ENCODE measurements at places on chromosomes 12 and 14.

- peak; percentile 82 for DNase-seq
Observed at GRCh38 chr14:51547260-51547659, 104.5 kb upstream of the FRMD6 start.

- no peak for DNase-seq
Observed at GRCh38 chr12:1864456-1864855, 44.1 kb downstream of the LRTM2 start.

DNA sequence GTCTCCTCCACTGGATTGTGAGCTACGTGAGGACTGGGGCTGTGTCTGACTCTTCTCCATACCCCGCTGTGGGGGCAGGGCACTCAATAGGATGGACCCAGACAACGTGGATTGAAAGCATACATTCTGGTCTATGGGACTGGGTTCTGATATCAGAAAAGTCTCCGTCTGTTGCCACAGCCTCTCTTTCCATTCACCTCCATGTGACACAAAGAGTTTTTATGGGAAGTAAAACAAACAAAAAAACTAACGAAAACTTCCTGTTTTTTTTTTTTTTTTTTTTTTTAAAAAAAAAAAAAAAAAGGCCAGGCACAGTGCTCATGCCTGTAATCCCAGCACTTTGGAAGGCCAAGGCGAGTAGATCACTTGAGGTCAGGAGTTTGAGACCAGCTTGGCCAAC lies 44.7 kb downstream of the SLC8A3 start:
- DNase-seq, result no peak

DNA sequence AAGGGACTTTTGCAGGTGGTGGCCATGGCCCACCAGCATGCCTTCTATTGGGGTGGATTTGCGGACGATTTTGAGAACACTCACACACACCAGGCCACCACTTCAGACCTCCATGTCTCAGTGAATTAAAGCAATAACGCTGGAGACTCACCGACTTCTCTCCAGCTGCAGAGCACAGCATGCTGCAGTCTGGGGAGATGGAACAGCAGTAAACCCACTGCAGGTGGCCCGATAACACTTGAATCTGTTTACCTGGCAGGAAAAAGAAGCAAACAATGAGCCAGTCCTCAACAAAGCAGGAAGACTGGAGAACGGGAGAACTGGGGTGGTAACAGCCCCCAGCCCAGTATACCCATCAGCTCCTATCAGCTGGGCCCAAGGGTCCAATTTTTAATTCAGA lies 21.6 kb downstream of the RFC5 start:
- no peak for DNase-seq

- DNase-seq, result peak; percentile 50
Observed at GRCh38 chr12:480831-481816, 21.4 kb downstream of the B4GALNT3 start.

GRCh38 chr14:102917469-102918211 lies 4.8 kb upstream of the AMN start:
- peak; percentile 82 for DNase-seq

DNA sequence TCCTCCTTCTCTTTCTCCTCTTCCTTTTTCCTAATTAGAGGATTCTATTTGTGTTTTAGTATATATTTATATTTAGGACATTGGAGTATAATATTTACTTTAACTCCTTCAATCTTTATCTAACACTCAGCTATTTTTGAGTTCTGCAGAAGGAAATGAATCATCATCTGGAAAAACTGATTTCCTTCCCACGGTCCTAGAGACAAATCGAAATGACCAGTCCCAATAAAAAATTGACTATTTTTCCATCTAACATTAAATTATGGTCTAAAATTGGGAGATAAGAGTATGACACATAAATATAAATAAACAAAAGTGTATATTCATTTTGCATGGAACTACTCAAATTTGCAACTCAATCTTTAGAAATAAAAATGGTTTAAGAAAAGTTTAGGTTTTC lies 167.4 kb downstream of the TMTC3 start:
- no peak for DNase-seq

- DNase-seq, result no peak
Observed at GRCh38 chr12:53735-54730, 12.5 kb upstream of the IQSEC3 start.

DNA sequence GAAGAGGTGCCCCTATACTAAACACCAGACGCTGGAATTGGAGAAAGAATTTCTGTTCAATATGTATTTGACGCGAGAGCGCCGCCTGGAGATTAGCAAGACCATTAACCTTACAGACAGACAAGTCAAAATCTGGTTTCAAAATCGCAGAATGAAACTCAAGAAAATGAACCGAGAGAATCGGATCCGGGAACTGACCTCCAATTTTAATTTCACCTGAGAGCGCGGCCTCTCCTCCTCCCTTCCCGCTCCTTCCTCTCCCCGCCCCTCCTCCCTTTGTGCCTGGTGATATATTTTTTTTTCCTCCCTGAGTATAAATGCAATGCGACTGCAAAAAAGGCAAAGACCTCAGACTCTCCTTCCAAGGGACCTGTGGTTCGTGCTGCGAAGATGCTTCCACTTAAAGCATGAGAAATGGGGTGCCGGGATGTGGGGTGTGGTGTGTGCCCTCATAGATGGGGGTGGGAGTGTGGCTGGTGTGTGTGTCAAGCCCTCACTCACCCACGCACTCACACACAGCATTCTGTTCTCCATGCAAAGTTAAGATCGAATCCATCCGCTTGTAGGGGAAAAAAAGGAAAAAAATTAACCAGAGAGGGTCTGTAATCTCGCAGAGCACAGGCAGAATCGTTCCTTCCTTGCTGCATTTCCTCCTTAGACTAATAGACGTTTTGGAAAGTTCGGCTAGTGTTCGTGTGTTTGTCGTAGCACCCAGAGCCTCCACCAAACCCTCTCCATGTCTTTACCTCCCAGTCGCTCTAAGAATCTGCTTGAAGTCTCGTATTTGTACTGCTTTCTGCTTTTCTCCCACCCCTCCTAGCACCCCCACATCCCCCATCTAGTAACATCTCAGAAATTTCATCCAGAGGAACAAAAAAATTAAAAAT lies 4.5 kb downstream of the HOXC10 start:
- no peak for DNase-seq

GRCh38 chr14:104898870-104899510 lies 25.7 kb upstream of the PLD4 start:
- DNase-seq, result no peak

All from hepatic stellate cell (primary cell).